Activated T-helper 17 cell treated with anti-CD3 and anti-CD28 coated beads, Interleukin-2, amount 50 U/mL, for 72 hours (primary cell): ENCODE measurements at places on chromosomes 16 and 17. TPM values are rescaled to one million over a fixed set of nuclear protein-coding genes. Genes with fewer than 3 reads are reported as not detected.
A peak's percentile ranks its signal among the peaks of the same experiment; 100 is the strongest.

DNA sequence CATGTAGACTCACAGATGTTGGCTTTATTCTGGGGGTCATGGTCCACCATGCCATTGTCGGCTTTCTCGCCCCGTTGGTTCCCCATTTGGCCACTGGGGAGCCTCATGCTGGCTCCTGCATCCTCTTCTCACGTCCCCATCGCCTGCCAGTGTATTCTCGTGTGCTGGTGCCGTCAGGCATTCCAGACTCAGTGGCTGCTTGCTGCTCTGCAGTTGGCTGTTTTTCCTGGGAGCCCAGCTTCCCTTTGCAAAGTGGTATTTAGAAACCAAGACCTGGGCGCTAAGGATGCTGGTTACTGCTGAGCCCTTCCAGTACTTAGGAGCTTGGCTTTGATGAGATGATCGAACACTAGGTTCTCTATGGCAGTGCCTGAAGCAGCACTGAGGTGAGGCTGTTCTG lies 19.1 kb downstream of the CRAMP1 start:
- no peak for ATAC-seq

GRCh38 chr16:56773532-56773931 lies 43.6 kb downstream of the NUP93 start:
- ATAC-seq: no peak

GRCh38 chr16:85521552-85522307 lies 91.4 kb upstream of the GSE1 start:
- no peak for ATAC-seq

Gene DPEP3
- total RNA-seq: not detected

- no peak for ATAC-seq
Observed at GRCh38 chr17:2093349-2093748, 38.4 kb downstream of the HIC1 start.

Gene MEIOB
- total RNA-seq: not detected

GRCh38 chr17:63492940-63493339 lies 16.1 kb downstream of the ACE start:
- ATAC-seq: no peak

Gene PPM1E
- 0.17 TPM for total RNA-seq

DNA sequence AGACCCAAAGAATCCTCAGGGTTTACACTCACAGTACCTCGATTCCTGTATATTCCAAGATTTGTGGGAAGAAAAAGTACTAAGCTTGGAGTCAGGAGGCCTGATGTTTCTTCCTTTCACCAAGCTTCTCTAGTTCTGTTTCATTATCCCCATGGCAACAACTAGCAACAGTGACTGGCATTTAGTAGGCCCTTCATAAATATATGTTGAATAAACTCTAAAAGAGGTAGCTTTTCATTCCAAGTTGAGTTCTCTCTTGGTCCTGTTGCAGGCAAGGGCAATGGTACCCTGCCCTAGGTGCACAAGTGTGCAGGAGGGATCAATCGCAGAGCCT lies 527 bp upstream of the UBE2Z start:
- ATAC-seq: peak; percentile 7

Gene KCTD11
- 14.0 TPM for total RNA-seq

DNA sequence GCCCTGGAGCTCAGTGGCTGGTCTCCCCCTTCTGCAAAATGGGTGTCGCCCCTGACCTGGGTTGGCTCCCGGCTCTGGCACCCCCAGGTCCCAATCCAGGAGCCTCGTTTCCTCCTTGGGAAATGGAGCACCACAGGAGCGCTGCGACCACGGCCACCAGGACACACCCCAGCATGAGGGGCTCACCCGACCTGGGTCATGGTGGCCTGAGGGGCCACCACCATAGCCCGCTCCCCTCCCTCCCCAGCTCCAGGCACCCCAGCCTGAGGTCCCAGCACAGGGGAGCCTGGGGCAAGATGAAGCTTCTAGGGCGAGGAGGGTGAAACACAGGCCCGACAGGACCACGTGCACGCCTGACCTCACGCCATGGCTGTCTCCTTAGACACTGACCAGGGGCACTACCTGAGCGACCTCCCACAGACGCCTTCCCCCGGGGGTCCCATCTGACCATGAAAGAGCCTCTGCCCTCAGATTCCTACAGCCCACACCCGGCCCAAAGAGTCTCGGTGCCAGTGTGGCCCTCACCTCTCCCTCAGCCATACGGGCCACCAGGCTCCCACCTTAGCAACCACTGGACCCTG lies 11.8 kb downstream of the BCAR1 start:
- no peak for ATAC-seq

DNA sequence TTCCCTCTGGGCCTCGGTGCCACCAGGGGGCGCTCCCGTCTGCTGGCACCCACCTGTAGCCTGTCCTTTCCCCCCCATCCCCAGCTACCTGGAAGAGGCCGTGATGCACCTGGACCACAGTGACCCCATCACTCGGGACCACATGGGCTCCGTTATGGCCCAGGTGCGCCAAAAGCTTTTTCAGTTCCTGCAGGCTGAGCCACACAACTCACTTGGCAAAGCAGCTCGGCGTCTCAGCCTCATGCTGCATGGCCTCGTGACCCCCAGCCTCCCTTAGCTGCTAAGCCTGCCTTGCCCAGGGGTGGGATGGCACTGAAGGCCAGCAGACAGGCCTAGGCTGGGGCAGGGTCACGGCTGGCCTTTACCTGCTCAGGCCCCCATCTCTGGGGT lies 818 bp upstream of the NRN1L start:
- peak; percentile 86 for ATAC-seq

DNA sequence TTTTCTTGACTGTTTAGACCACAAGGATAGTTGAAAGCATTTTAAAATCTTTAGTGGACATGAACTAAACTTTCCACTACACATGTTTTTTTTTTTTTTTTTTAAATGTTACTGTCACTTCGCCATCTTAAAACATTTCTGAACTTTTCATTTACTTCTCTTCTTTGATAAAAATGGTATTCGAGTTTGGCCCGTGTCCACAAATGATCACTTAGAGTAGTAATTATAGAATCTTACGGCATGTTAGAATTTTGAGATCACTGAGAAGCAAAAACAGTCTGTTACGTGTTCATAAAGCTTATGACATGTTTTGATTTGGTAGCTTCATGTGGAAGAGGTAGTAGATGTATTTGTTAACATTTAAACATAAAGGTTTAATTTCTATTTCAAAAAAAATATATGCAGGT lies 1.1 kb downstream of the NSRP1 start:
- ATAC-seq: no peak

Gene TSR1
- 77.1 TPM for total RNA-seq

GRCh38 chr16:88750854-88751253 lies 34.2 kb downstream of the PIEZO1 start:
- ATAC-seq: no peak

Gene BLMH
- 24.3 TPM for total RNA-seq

DNA sequence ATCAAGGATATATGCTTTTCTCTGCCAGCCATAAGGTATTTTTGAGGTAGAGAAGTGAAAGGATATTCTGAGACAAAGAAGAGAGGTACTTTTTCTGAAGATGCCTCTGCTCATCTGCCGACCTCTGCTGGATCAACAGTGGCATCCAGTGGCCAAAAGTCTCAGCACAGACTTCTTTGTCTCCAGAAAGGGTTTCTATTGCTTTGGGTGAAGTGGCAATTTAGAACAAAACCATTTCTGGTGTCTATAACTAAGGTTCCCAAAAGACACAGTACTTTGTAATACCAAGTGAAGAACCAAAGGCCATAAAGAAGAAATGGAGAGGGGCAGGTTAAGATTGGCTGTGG lies 155.2 kb upstream of the C17orf78 start:
- no peak for ATAC-seq

Gene KCNG4
- not detected for total RNA-seq

- ATAC-seq: no peak
Observed at GRCh38 chr17:38538906-38539305, 66.8 kb downstream of the SRCIN1 start.

Gene MT1A
- total RNA-seq: 6.5 TPM

Gene PABPN1L
- not detected for total RNA-seq

DNA sequence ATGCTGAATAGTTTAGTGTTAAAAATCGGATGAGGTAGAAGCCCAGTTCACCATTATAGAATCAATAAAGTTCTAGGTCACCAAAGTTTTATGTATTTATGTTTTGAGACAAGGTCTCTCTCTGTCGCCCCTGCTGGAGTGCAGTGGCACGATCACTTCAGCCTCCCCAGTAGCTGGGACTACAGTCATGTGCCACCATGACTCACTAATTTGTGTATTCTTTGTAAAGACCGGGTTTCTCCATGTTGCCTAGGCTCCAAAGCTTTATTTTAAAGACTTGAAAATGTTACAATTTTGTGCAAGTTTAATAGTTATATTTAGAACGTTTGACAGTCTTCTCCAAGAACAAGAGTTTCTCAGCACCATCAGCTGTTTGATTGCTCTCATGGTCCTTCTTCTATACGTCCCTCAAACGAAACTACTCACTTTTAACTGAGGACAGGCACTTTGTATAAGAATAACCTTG lies 32.1 kb downstream of the NDE1 start:
- peak; percentile 80 for ATAC-seq

- no peak for ATAC-seq
Observed at GRCh38 chr17:2621241-2621640, 27.8 kb downstream of the PAFAH1B1 start.

Gene CTCF
- 49.4 TPM for total RNA-seq

Gene RASD1
- 1.3 TPM for total RNA-seq

- ATAC-seq: no peak
Observed at GRCh38 chr17:60640503-60640902, 37.1 kb upstream of the BCAS3 start.

DNA sequence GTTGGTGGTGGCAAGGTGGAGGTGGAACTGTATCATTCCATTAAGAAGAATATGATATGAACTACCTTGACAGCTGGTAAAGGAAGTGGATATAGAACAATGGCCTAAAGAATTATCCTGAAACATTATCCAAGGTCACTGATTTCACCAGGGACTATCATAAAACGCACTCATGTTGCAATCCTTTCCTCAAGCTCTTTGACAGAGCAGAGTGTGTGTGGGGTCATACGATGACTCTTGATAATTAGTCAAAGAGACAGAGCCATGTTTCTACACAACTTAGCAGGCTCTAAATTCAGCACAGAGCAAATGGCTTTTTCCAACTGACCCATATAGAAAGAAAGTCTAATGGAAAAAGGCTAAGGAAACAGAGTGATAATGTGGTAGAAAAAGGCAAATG lies 126.4 kb upstream of the ANKFN1 start:
- ATAC-seq: no peak

DNA sequence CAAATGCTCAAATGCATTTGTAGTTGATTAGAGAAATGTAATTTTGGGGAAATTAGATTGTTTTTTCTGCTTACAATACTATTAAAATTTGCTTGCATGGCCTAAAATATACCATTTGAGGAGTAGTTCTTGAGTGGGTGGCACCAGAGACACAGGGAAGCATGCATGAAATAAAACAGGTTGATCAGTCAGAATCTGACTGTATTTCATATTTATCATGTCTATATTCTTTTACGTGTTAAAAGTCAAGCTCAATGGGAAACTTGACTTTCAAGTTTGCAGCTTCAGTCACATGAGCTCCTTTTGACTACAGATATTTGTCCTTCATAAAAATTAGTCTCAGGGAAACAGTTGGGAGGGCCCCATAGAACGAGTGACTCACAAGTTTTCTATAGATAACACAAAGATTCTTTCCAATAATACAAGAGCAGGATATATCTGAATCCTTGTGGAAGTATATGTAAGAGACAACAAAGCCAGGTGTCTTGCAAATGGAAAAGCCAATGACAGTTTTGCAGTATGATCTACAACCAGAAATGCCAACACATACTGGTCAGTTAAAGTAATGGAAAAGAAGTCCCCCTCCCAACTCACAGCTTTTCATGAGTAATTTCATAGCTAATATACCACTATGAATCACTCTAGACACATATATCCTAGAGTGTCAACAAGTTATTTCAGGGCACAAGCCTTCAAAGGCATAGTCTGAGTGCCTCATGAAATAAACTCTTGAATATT lies 42.2 kb upstream of the CORO6 start:
- ATAC-seq: peak; percentile 96

Gene KRTAP4-11
- total RNA-seq: not detected

Gene ABI3
- total RNA-seq: 23.5 TPM

GRCh38 chr17:83064732-83065659 lies 14.4 kb upstream of the METRNL start:
- no peak for ATAC-seq

GRCh38 chr16:72482695-72483094 lies 310.7 kb upstream of the PMFBP1 start:
- peak; percentile 90 for ATAC-seq

GRCh38 chr16:3215601-3216262 lies 19.2 kb downstream of the ZNF200 start:
- peak; percentile 63 for ATAC-seq

Gene TBC1D3I
- 0.43 TPM for total RNA-seq

DNA sequence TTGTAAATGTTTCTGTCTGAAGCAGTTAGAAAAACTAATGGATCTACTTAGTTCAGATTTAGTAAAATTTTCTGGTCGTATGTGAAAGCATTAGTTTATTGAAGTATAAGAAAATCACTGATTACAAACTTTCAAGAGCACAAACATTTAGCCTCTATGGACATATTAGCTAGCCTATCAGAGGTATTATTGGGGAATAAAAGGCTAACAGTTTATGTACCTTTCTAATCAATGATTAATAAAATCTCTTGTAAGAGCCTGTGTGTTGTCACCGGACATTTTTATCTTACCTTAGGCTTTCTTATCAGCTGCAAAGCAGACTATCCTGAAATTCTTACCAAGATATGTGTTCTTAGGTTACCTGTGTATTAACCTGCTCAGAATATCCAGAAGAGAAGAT lies 21.2 kb downstream of the ZPBP2 start:
- ATAC-seq: no peak

Gene NR1D1
- 21.8 TPM for total RNA-seq

GRCh38 chr16:31206776-31207175 lies 4.2 kb upstream of the PYCARD start:
- no peak for ATAC-seq
